ENCODE measurements at places on chromosomes 13 and 19. TPM values are rescaled to one million over a fixed set of nuclear protein-coding genes. Genes with fewer than 3 reads are reported as not detected.

DNA sequence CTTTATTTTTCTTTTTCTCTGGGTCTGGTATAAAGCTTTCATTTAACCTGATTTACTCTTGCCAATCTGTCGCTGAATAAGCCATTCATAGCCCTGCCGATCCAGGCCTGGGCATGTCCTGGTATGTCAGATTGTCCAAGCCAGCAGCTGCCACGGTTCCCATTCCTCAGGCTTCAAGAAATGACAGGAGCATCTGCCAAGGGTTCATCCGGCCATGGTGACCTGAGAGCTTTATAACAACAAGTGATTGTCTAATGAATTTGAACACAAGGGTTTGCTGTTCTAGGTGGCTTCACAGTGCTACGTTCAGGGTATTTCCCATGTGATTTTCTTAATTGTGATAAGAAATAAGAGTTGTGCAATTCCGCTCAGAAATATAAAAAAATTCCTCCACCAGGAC is 20.0 kb downstream of the PNMA8A start:
- no peak for DNase-seq

Gene DACT3
- 1.0 TPM for total RNA-seq

- no peak for DNase-seq
Observed at GRCh38 chr13:35345992-35346391, 130.5 kb downstream of the MAB21L1 start.

- no peak for DNase-seq
Observed at GRCh38 chr19:35347171-35347929, at the start of gene FFAR1. TSS of gene FFAR1 (plus strand) at chr19:35347902. CDS start at chr19:35351552, 3,650 bp downstream.

DNA sequence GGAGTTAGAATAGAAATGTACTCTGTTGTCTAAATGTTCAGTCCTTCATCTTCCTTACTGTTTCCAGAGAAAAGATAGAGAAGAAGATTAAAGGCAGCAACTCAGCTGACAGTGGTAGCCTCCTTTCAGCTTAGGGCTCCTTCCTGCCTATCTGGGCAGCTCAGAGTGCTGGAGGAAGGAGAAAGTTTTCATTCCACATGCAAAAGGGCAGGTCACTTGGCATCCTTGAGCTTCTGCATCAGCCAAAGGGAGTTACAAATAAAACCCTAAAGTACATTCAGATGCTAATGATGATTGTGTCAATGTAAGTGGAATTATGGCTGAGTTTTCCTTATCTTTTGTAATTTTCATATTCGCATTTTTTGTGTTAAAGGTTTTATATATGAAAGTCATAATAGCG is 58.9 kb downstream of the ESD start:
- DNase-seq: no peak

DNA sequence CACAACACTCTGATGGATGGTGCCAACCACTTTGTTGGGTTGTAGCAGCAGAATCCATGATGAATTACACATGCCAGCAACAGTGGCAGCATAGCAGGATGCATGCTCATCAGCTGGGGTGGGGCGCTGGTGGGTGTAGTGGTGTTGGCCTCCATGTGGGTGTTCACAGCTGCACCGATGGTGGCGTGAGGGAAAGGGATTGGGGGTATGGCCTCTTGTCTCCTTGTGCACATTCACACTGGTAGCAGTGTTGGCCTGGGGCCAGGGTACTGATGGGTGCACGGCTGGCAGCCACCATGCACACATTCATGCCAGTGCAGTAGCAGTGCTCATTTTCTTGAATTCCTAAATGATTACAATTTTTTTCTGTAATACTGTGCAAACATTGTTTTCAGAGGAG is 2748.8 kb upstream of the PCDH20 start:
- no peak for DNase-seq

DNA sequence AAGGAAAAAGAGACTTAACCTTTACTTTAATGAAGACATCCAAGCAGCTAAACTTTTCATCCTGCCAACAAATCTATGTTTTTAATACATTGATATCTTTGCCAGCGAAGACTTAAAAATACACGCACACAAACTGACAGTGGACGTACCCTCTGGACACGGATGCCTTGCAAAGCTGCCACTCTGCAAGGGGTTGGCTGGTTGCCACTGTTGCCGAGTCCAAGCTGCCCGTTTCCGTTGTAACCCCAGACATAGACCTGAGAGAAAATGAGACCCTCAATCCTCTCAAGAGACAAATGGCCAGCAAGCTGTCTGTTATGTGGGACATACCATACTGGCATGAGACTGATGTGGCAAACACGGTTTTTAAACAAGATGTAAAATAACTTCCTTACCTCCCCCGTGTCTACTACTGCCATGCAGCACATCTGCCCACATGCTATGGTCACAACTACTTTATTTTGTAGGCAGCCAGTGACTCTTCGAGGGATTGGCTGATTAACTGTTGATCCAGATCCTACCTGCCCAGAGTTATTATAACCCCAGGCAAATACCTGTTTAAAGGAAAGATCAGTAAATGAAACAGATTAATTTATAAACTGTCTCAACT is 21.2 kb downstream of the RCBTB2 start:
- DNase-seq: no peak

DNA sequence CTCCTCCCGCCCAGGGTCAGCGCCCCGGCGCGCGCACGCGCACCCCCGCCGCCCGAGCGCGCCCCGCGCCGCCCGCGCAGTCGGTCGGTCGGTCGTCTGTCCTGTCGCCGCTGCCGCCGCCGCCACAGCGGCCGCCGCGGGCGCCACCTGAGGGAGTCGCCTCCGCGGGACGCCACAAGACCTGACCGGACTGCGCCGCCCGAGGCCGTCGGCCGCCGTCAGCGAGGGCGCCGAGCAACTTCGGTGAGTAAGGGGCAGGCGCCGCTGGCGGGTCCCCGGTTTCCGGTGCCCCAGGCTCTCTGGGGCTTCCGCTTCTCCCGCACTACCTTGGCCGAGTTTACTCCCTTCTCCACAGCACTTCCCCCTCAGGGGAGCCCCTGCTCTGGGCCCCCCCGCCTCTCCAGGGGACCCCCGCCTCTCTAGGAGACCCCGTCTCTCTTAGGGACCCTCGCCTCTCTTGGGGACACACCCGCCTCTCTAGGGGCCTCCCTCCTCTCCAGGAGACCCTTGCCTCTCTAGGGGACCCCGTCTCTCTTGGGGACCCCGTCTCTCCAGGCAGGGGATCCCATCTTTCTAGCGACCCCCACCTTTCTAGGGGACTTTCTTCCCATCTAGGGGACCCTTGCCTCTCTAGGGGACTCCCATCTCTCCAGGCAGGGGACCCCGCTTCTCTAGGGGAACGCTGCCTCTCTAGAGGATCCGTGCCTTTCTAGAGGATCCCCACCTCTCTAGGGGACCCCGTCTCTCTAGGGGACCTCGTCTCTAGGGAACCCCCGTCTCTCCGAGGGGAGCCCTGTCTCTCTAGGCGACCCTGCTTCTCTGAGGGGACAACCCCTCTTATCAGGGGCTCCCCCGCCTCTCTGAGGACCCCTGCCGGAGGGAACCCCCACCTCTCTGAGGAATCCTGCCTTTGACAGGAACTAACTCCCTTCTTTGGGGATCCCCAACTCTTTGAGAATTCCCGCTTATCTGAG is 19.3 kb upstream of the GATAD2A start:
- no peak for DNase-seq

DNA sequence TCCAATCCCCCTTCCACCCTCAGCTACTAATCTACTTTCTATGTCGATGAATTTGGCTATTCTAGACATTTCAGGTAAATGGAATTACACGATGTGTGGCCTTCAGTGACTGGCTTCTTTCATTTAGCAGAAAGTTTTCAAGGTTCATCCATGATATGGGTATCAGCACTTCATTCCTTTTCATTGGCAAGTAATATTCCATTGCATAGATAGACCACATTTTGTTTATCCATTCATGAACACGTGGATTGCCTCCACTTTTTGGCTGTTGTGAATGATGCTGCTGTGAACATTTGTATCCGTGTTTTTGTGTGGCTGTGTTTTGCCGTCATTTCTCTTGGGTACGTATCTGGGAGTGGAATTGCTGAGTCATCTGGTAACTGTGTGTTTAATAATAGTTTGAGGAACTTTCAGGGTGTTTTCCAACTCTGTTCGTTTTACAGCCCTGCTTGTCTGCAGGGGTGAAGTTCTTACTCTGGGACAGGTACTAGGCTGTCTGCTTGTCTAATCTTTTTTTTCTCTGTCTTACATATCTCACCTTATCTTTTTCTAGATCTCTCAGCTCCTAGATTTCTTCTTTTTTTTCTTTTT is 32.5 kb downstream of the MARK4 start:
- DNase-seq: no peak

DNA sequence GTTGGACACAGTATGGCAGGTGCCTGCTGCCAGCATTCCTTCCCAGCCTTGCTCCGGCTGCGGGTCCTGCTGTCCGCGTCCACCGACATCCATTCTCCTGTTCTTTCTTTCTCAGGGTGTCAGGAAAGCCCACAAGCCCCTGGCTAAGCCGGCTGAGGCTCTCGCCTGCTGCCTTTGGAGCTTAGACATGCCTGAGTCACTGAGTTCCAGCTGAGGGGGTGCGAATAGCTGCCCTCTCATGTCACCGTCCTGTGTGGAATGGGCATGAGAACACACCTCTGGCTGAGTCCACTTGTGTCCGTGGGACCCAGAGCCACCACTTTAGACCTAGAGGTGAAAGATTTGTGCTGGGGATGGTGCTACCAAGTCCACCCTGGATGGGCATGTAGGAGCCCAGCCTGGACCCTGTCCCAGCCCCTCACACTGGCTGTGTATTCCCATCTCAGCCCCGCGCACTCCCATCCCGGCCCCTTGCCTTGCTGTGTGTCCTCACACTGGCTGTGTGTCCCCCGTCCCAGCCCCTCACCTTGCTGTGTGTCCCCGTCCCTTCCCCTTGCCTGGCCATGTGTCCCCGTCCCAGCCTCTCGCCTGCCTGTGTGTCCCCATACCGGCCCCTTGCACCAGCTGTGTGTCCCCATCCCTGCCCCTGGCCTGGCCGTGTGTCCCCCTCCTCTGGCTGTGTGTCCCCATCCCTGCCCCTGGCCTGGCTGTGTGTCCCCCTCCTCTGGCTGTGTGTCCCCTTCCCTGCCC is 24.6 kb upstream of the IRS2 start:
- no peak for DNase-seq
